Neural crest cell (in vitro differentiated cells): ENCODE measurements at places on chromosomes 11 and 22.

GRCh38 chr11:102318469-102318868 is 1.2 kb downstream of the BIRC3 start:
- DNase-seq = no peak

- DNase-seq = no peak
These were observed 72.0 kb downstream of the CD82 start for GRCh38 chr11:44637487-44637886.

DNA sequence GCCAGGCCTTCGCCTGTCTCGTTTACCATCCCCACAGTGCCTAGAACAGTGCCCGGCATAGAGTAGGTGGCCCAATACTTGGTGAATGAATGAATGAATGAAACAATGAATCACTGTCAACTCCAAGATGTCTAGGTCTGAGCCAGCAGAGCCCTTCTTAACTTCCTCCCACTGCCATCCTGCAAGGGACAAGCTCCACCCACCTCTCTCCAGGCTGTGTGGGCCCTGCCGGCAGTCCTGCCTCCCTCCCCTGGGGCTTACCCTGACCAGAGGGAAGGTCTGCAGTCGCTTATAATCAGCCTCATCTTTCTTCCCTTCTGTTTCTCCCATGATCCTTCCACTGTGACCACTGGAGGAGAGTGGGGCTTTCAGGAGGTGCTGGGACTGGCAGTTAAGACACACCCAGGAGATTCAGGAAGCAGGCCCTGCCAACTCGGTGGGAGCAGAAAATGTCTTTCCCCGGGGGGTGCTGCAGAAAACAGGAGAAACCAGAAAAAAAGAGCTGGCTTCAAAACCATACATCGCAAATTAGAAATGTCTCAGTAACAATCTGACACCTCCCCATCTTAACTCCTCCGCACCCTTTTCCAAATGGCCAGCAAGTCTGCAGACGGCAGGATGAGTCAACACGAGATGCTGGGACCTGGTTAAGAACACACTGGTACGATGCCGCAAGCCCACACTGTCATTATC is 11.4 kb downstream of the DNAL4 start:
- no peak for DNase-seq

- DNase-seq = no peak
These were observed 541.2 kb downstream of the MIAT start for GRCh38 chr22:27198518-27199035.

DNA sequence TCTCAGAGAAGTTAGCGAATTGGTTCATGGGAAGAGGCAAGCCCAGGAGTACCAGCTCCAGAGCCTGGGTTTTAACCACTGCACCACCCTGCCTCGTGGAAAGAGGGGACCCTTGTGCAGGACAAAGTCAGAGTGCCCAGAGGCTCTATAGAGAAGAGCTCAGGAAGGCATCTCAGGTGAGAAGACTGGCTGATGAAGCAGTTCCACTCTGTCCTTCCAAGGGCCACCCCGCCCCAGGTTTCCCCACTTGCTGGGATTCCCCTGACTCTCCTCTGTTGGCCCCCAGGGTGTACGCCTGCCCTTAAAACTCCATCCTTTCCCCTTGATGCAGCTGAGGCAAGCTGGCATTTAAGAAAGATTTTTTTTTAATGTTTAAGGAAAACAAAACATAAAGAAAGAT is 265.8 kb downstream of the BUD13 start:
- no peak for DNase-seq

- peak; percentile 46 for DNase-seq
These were observed 44.7 kb downstream of the CCDC90B start for GRCh38 chr11:83241291-83241946.

DNA sequence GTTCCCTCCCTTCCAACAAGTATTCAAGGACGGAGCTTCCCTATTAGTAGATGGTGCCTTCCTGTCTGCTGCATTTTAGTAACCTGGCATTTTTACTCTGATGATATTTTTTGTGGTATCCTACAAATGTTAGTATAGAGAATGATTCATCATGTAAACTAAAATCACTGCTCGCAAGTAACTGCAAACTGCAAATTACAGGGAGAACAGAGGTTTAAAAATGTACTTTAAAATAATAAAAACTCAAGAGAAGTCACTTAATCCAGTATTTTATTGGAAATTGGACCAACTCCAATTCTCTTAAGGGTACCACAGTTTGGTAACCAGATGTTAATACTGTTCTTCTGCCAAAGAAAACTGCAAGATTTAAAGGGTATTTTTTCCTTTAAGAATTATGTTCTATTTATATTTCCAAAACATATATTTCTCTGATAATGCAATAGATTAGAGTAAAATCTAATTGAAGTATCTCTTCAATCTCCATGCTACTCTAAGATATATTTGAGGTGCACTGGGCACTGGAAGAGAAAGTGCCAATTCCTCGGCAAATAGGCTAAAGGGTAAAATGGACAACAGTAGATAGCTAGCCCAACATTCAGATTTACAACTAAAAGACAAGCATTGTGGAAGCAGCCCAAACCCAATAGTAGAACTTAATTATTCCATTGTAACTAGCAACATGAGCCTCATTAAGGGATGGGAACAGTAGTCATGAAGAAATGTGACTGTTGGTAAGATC is 298.0 kb downstream of the TTC28 start:
- no peak for DNase-seq

DNA sequence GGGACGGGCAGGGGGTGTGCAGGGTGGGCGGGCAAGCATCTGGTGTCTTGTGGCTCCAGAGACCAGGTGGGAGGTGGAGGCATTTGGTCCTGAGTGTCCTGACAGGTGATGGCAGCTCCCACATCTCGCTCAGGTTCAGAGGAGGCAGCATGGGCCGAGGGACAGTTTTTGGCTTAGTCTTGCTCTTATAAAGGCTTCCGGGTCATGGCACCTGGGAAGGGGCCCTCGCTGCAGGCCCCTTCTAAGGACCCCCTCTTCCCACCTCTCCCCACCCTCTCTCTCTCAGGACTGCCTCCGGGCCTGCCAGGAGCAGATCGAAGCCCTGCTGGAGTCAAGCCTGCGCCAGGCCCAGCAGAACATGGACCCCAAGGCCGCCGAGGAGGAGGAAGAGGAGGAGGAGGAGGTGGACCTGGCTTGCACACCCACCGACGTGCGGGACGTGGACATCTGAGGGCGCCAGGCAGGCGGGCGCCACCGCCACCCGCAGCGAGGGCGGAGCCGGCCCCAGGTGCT is 9.9 kb downstream of the CCND1 start:
- no peak for DNase-seq

DNA sequence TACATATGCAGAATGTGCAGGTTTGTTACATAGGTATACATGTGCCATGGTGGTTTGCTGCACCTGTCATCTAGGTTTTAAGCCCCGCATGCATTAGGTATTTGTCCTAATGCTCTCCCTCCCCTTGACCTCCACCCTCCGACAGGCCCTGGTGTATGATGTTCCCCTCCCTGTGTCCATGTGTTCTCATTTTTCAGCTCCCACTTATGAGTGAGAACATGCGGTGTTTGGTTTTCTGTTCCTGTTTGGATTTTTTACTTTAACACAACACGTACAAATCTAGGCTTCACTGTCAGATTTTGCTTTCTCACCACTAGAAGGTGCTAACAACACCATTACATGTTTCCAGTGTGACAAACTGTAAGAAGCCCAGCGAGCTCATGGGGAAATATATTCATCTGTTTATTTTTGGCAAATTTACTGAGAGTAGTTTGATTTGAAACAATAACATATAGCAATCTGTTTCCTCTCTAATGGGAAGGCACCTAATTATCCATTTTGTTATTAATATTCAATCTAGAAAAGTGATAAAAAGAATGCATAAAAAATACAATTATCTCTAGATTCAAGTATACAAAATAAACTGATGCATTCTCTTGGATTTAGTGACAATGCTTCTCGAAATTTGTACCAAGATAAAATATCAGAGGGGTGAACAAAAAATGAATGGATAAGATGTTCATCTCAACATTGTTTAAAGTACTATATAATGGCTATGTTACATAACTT is 23.2 kb upstream of the BIRC3 start:
- no peak for DNase-seq

DNA sequence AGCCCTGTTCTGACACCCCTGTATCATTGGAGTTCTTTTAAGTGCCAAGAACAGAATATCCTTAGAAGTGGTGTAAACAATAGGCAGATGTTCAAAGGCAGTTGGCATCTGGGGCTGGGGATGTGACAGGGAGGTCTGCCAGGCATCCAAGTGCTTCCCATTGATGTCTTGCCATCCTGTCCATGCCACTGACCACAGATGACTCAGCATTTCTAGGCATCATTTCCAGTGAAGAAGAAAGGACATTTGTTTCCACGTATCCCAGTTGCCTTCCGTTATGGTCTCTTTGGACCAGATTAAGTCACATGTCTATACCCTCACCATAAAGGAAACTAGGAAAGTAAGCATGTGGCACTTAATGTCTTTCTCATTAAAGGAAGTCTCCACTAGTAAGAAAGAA is 76.7 kb upstream of the BARX2 start:
- DNase-seq = no peak

DNA sequence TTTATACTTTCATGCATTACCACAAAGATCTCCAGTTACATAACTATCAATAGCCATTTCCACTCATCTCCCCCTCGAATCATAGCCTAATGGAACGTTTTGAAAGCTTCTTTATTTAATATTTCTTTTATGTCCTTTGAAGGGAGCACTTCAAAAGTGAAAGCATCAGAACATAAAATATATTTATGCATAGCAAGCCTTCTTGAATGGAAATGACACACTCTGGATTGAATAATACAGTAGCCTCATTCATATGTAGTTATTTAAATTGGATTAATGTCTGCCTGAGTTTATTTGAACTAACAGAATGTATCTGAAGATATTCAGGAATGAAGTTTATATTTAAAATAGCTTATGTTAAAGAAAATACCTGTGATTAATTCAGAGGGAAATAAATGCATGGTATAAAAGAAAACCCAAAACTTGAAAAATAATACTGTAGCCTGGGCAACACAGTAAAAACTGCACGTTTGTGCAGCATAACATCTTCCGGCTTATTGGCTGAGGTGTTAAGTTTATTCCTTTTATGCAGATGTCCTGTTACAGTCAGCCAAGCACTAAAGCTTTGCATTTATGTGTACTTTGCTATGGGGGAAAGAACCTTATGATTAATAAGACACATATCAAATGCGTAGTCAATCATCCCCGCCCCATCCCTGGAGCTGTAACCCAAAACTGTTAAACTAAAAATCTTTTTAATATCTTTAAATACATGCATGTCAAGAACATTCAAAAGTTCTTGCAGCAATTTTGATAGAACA is 22.0 kb downstream of the OOSP3 start:
- DNase-seq = no peak

DNA sequence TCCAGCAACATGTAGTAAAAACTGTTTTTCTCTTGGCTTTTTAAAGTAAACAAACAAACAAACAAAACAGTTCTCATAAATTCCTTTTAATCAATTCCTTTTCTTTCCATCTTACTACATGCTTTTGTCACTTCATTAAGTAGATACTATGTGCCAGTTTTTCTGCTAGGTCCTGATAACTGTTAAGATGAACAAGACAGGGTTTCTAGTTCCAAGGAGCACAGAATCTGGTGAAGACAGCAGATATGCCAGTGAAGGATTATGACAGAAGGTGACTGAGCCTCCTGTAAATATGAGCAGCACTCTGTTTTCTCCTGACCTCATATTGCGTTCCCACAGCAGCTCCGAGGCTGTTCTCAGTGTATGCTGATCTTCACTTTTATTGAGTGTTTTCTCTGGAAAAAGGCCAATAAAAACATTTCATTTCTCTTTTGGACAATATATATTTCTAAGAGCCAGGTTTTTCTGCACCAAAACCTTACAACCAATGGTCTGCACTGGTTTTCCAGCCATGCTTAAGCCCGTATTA is 45.8 kb downstream of the HEPHL1 start:
- no peak for DNase-seq

- no peak for DNase-seq
These were observed 65.6 kb downstream of the LDLRAD3 start for GRCh38 chr11:36009473-36009872.

- no peak for DNase-seq
These were observed 77.2 kb upstream of the ZBED5 start for GRCh38 chr11:10935015-10935559.

DNA sequence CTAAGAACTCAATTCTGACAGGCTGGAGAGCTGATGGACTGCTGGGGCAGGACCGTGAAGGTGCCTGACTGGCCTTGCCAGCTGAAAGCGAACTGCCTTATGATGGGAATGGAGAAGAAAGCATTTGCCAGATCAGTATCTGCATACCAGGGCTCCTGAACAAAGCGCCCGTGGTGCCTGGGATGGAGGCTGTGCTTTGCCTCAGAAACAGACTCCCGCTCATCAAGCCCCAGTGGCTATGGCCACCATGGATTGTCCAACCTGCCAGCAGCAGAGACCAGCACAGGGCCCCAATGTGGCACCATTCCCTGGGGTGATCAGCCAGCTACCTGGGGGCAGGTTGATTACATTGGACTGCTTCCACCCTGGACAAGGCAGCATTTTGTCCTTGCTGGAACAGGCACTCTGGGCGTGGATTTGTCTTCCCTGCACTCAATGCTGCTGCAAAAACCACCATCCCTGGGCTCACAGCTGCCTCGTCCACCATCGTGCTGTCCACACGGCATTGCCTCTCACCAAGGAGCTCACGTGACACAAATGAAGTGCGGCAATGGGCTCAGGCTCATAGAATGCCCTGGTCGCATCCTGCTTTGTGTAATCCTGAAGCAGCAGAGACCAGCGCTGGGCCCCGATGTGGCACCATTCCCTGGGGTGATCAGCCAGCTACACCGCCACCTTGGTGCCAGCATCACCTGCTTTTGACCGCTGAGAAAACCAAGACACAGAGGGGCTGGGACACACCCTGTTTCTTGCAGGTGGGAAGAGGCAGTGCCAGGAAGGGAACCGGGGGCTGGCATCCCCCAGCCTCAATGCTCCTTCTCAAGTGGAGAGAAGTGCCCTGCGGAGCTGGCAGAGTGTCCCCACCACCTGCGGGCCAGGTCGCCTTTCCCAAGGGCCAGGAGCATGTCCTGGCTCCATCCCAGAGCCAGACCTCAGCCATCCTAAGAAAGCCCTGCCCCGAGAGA is 1367.5 kb downstream of the BRD1 start:
- no peak for DNase-seq

DNA sequence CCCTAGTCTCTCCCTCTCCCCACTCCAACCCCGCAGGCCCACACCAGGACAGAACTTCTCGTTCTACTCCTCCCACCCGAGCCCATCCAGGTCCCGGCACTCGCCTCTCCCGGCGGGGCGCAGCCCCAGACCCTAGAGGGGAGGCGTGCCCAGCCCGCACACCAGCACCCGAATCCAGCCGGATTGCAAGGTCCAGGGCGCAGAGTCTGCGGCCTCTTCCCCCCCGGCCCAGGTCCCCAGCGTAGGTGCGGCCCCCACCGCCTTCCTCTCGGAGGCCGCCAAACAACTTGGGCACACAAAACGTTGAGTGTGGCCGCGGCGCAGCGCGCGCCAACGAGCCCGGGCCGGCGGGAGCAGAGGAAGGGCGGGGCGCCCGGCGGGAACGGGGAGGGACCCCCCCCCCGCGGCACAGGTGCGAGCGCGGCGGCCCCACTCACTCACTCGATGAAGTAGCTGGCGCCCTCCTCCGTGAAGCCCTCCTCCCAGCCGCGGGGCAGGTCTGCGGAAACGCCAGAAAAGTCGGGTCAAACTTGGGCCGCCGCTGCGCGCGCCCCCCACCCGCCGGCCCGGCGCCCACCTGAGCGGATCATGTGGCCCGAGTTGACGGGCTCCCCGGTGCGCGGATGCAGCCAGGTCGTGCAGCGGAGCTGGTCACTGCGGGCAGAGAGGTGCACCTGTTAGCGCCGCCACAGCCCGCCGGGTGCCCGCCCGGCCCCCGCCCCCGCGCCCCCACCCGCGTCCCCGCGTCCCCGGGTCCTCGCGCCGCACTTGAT is 480 bp downstream of the PLEKHA7 start:
- DNase-seq = peak; percentile 23

GRCh38 chr22:38907767-38908166 is 35.8 kb upstream of the CBX6 start:
- no peak for DNase-seq
